ENCODE measurements at places on chromosomes 6 and 20.

GRCh38 chr6:25635886-25636317 is 16.1 kb upstream of the SCGN start:
- no peak for DNase-seq
- H3K4me3 ChIP-seq, result no peak overlapping the region
- H3K27ac ChIP-seq, result no peak overlapping the region
- peaks cover 21% of the 10 kb centered on the region for H3K27me3 ChIP-seq

DNA sequence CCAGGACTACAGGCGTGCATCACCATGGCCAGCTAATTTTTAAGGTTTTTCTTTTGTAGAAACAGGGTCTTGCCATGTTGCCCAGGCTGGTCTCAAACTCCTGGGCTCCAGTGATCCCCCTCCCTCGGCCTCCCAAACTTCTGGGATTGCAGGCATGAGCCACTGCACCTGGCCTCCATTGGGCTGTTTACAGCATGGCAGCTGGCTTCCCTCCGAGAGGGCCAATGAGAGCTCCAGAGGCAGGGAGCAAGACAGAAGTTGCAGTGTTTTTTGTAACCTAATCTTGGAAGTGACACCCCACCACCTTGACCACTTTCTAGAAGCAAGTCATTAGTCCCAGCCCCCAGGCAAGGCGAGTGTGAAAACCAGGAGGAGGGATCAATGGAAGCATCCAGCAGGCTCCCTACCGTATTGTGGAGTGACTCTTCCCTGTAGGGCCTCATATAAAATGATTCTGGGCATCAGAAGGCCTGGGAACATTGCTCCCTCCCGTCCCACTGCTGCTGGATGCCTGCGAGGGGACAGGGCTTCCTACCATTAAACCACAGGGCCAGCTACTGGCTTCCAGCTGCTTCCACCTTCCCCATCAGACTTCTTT is 144.4 kb downstream of the ZDHHC14 start:
- no peaks in the 10 kb centered on the region for H3K36me3 ChIP-seq
- H3K27ac ChIP-seq, result no peak overlapping the region
- no peak for DNase-seq
- peaks cover 14% of the 10 kb centered on the region for H3K4me1 ChIP-seq

DNA sequence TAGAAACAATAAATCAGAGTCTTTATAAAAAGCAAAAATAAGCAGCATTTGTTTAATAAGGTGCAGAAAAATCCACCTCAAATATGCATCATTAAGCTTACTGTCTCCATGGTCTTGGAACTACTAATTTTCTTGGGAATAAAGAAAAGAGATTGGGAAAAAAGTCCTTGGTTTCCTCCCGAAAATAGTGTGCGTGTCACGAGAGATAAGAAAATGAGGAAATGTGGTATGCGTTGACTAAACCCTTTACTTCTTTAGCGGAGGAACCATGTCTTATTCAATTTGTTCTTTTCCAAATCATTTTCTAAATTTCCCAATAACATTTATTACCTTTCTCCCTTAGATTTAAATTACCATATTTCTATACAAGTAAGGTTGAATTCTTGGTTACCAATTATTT is 54.1 kb upstream of the HBS1L start:
- H3K4me1 ChIP-seq, result peaks cover 14% of the 10 kb centered on the region
- H3K27ac ChIP-seq, result no peak overlapping the region
- H3K27me3 ChIP-seq, result no peaks in the 10 kb centered on the region
- no peak for DNase-seq
- H3K4me3 ChIP-seq, result no peak overlapping the region

- no peaks in the 10 kb centered on the region for H3K36me3 ChIP-seq
- no peak for DNase-seq
- no peak overlapping the region for H3K27ac ChIP-seq
These were observed 190.4 kb downstream of the OGFRL1 start for GRCh38 chr6:71478834-71479541.

- no peak overlapping the region for H3K27ac ChIP-seq
- peaks cover 42% of the 10 kb centered on the region for H3K27me3 ChIP-seq
- no peak overlapping the region for H3K4me3 ChIP-seq
These were observed 24.2 kb upstream of the SIRPA start for GRCh38 chr20:1870792-1871550.

GRCh38 chr6:155171747-155172449 is 91.9 kb upstream of the CLDN20 start:
- DNase-seq, result no peak
- H3K36me3 ChIP-seq, result no peaks in the 10 kb centered on the region
- no peaks in the 10 kb centered on the region for H3K27me3 ChIP-seq
- H3K27ac ChIP-seq, result peak overlapping the region; percentile 87
- peaks cover 10% of the 10 kb centered on the region for H3K4me1 ChIP-seq

All from T-cell (primary cell).